Left ventricle myocardium inferior (tissue), 1 donor: ENCODE measurements at places on chromosomes 2 and 18. TPM values are rescaled to one million over a fixed set of nuclear protein-coding genes. Genes with fewer than 3 reads are reported as not detected.

Gene AGAP1
- total RNA-seq, result 18.1 TPM

Gene MC2R
- not detected for total RNA-seq

Gene ATP8B1
- total RNA-seq, result 8.6 TPM

GRCh38 chr18:70028734-70029133, 81.1 kb upstream of the CD226 start:
- no peaks in the 10 kb centered on the region for H3K27me3 ChIP-seq
- H3K36me3 ChIP-seq, result peaks cover 36% of the 10 kb centered on the region
- DNase-seq, result no peak
- no peaks in the 10 kb centered on the region for H3K4me1 ChIP-seq

DNA sequence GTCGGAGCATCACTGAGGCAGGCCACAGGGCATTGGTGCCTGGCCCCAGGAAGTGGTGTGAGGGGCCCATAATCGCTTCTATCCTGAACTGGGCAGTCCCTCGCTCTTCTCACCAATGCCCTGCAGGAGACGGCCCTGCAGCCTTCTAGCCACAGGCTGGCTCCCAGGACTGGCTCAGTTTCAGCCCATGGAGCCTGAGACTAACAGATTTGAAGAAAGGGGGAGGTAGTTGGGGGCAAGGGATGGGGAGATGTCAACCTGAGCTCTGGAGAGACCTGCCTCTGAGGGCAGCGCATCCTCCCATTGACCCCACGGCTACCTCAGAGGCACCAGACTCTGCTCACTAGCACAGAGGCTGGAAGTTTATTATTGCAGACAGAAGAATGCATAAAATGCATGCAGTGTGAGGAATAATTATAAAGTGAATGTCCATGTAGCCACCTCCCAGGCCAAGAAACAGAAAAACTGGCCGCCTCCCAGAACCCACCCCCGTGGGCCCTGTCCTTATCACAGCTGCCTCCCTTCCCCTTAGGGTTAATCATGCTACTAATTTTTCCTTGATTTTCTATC, 1.4 kb downstream of the TOGARAM2 start:
- H3K4me1 ChIP-seq, result peaks cover 29% of the 10 kb centered on the region
- H3K36me3 ChIP-seq, result no peaks in the 10 kb centered on the region
- DNase-seq, result no peak
